ENCODE measurements at places on chromosomes 7 and 10.
A peak's percentile ranks its signal among the peaks of the same experiment; 100 is the strongest.

GRCh38 chr7:30848121-30848855 lies 63.4 kb upstream of the AQP1 start:
- DNase-seq = no peak

DNA sequence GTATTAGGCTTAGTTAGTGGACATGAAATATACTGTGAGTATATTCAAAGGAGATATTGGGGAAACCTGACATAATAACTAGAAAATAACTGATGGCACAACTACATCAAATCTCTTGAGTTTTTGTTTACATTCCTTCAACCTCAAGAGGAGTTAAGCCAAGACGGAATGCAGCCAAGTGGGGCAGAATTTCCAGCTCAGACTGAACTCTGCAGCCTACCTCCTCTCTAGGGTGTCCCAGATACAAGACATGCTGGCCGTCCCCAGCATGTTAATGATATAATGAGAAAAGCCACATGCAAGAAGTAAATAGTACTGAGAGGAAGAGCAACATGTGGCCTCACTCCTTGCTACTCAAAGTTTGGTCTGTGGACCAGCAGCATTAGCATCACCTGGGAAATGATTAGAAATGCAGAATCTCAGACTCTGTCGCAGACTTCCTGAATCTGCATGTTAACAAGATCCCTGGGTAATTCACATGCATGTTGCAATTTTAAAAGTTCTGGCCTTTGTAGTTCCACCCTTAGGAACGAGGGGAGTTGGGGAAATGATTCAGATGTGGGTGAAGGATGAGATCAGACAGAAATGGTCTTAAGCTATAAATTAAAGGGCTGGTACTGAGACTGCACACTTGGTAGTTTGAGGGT lies 118.4 kb upstream of the CACUL1 start:
- no peak for DNase-seq

GRCh38 chr7:129332254-129333035 lies 101.8 kb upstream of the STRIP2 start:
- peak; percentile 15 for DNase-seq

DNA sequence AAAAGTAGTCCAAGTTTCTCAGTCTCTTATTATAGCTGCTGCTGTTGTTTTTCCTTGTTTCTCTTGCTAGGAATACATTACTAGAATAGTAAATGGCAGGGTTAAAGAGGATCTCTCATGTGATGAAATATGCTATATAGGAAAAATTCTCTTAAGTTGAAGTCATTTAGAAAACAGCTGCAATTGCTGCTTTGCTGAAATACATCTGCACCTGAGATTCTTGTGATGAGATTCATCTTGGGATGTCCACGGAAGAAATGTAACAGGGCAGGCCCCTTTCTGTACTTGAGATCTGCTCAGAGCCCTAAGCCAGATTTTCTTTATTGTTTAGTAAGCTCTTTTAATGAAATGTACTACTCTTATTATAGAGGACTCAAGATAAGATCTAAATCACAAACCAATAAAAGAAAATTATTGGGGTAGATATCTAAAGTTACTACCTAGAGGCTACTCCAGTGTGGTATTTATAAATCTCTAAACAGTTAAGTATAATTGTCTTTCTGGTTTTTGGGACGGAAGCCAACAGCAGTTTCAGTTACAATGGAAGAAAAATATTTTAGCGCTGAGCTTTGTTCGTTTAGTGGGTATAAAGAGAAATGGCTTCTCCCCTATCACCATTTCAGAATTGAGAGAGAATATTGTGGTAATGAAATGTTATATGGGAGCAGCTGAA lies 701.5 kb downstream of the KCNMA1 start:
- no peak for DNase-seq
